ENCODE measurements at places on chromosomes 2 and 18.

GRCh38 chr18:61579581-61579980 is 246.4 kb downstream of the CDH20 start:
- peak; percentile 52 for DNase-seq

GRCh38 chr2:181128199-181128598 is 147.8 kb downstream of the UBE2E3 start:
- DNase-seq, result no peak

DNA sequence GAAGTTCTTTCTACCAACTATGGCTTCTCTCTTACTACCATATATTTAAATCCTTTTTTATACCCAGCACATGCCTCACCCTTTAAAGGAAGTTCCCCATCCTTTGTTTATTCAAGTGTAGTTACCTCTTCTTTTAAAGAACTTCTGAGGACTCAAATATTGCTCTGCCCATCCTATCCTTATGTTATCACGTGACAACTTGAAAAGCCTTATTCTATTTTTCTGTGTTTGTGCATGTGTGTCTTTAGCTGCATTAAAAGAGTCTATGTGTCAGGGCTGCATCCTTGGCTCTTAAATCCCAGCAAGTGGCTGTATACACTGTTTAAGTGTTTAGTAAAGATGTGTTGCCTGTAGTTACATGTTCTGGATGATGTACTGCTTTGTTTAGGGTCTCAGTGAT is 22.5 kb downstream of the FSHR start:
- no peak for DNase-seq

DNA sequence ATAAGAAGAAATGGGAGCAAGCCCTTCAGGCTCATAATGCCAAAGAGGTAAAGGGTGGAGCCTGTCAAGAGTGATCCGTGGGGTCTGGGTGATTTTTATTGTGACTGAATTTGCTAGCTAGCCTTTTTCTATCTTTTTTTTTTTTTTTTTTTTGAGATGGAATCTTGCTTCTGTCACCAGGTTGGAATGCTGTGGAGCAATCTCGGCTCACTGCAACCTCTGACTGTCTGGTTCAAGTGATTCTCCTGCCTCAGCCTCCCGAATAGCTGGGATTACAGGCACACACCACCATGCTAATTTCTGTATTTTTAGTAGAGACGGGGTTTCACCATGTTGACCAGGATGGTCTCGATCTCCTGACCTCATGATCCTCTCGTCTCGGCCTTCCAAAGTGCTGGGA is 29.1 kb downstream of the DRC1 start:
- peak; percentile 43 for DNase-seq

DNA sequence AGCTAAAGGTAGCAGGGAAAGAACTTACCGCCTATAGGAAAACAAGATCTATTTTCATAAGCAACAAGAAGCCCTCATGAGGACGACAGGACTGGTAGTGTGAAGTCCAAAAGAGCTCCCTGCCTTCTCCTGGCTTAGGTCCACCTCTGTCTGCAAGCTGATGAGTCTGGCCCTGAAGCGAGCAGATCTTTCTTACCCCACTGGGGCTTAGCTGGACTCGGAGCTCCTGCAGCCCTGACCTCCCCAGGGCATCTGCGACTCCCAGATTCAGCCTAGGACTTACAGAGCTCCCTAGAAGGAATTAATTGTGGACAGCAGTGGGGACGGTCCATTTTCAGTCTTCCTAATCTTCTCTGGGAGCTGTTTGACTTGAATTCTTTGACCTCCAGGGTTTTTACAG is 53.7 kb downstream of the MCFD2 start:
- DNase-seq, result no peak

GRCh38 chr2:42842466-42842865 is 50.1 kb upstream of the HAAO start:
- no peak for DNase-seq

All from adipocyte (in vitro differentiated cells).